Stimulated activated CD8-positive, alpha-beta memory T cell treated with anti-CD3 and anti-CD28 coated beads, Interleukin-15, amount 100 ng/mL, for 48 hours (primary cell): ENCODE measurements at places on chromosomes 13 and 19.

GRCh38 chr19:7922836-7923195, 2.7 kb downstream of the SNAPC2 start:
- no peak for DNase-seq

GRCh38 chr13:76440568-76440967, 445.6 kb downstream of the KCTD12 start:
- no peak for DNase-seq

- no peak for DNase-seq
These were observed 328.7 kb downstream of the SPRY2 start for GRCh38 chr13:80012251-80012650.

DNA sequence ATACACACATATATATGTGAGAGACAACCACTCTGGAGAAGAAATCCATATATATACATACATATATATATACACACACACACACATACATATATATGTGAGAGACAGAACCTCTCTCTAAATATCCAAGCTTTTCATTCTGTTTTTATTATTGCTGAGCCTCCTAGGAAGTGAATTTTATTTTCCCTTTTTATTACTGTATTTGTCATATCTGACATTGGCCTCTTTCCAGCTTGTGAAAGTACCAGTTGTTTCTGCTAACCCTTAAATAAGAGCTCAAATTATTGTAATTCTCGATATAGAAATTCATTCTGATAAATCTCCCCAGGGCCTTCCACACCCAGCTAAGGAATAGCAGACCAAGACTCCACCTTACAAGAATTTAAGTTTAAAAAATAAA, 81.0 kb downstream of the NUFIP1 start:
- no peak for DNase-seq

DNA sequence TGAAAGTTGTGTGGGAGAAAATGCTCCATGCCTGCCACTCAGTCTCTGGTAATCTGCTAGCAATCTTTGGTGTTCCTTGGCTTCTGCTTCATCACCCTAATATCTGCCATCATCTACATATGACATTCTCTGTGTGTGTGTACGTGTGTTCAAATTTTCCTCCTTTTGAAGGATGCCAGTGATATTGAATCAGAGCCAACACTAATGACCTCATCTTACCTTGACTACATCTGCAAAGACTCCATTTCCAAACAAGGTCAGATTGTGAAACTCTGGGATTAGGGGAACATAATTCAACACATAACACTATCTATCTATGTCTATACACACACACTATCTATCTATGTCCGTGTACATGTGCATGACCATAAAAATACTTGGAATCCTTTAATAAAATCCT, 81.4 kb upstream of the IRS2 start:
- DNase-seq, result no peak

DNA sequence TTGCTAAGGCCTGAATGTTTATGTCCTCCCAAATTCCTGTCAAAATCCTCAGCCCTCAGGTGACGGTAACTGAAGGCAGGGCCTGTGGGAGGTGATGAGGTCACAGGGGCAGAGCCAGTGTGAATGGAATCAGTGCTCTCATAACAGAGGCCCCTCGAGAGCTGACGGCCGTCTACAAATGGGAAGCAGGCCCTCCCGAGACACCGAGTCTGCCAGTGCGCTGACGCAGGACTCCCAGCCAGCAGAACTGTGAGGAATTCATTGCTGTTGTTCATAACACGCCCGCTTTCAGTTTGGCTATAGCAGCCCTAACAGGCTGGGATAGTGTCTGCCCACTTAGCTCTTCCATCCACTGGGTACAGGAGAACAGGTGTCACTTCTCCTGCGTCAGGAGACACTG, 41.2 kb downstream of the CARS2 start:
- DNase-seq, result no peak

GRCh38 chr13:100306434-100306999, 217.6 kb downstream of the PCCA start:
- no peak for DNase-seq

- no peak for DNase-seq
These were observed 138.8 kb downstream of the RGCC start for GRCh38 chr13:41596190-41596589.

GRCh38 chr13:71079638-71080037, 787.4 kb downstream of the DACH1 start:
- no peak for DNase-seq

- no peak for DNase-seq
These were observed 191.5 kb upstream of the KL start for GRCh38 chr13:32824675-32825074.

GRCh38 chr19:52725528-52725961, 9.3 kb downstream of the ZNF611 start:
- no peak for DNase-seq

DNA sequence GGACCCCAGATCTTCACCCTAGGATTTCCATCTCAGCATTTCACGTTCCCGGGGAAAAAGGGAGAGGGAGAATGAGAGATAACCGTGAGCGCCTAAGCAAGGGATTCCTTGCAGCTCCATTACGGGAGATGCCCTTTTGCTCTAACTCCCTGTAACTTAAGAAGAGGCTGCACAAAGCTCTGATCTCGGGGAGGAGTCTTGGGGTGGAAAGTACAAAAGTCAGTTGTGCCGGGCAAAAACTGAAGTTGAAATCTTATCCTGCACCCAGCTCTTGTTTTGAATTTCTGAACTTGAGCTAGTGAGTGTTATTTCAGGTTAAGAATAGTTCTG, 256.4 kb upstream of the SOX21 start:
- DNase-seq, result no peak

GRCh38 chr13:84430015-84430414, 547.7 kb upstream of the SLITRK1 start:
- DNase-seq, result no peak

DNA sequence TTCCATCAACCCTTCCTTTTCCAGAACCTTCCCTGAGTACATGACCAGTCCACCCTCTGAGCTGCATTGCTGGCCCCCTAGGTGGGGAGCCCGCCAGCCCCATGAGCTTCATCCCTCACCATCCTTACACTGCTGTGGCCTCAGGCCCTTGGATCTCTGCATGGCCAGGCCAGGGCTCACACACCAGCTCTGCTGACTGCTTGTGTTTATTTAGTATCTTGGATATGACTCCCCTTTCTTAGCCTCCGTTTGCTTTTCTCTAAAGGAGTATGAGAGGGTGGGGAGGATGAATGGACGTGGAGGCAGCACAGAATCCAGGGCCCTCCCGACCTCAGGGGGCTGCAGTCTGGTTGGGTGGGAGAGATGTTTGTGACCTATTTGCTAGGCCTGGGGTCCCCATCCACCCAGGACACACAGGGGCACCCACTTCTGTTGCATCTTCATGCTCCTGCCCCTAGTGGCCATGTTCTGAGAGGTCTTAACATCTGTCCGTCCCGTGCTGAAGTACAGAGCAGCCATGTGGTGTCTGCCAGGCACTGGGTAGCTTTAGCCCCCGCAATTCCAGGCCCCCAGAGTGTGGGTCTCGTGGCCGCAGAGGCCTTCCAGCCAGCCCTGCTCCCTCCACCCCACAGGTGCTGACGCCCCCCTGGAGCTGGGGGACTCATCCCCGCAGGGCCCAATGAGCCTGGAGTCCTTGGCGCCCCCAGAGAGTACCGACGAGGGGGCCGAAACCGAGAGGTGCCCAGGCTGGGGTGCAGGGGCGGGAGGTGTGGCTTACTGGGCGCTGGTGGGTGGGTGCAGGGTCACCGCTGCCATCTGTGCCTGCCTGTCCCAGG, 13.0 kb downstream of the ARHGEF1 start:
- no peak for DNase-seq
